ENCODE measurements at places on chromosomes 5 and 9. TPM values are rescaled to one million over a fixed set of nuclear protein-coding genes. Genes with fewer than 3 reads are reported as not detected.

TNPO1 gene
- polyA plus RNA-seq, result 29.8 TPM

GDA gene
- polyA plus RNA-seq, result 2.1 TPM

RCL1 gene
- 18.0 TPM for polyA plus RNA-seq

KIF4B gene
- polyA plus RNA-seq, result not detected

ANKRD33B gene
- 4.7 TPM for polyA plus RNA-seq

PDE6A gene
- polyA plus RNA-seq, result 0.01 TPM

CAMK2A gene
- 2.6 TPM for polyA plus RNA-seq

PDLIM4 gene
- polyA plus RNA-seq, result 114 TPM

PDLIM7 gene
- polyA plus RNA-seq, result 728 TPM

ANKRD31 gene
- polyA plus RNA-seq, result 0.05 TPM

WDR38 gene
- not detected for polyA plus RNA-seq

OLFML2A gene
- polyA plus RNA-seq, result 36.8 TPM

ARL10 gene
- polyA plus RNA-seq, result 3.6 TPM

PIP5KL1 gene
- polyA plus RNA-seq, result 1.4 TPM

SLC46A2 gene
- polyA plus RNA-seq, result 1.4 TPM

KIF12 gene
- 0.11 TPM for polyA plus RNA-seq

NIPAL4 gene
- 14.6 TPM for polyA plus RNA-seq

MEF2C gene
- 25.2 TPM for polyA plus RNA-seq

IFNB1 gene
- not detected for polyA plus RNA-seq

POU5F2 gene
- 0.01 TPM for polyA plus RNA-seq

SLC6A7 gene
- polyA plus RNA-seq, result 0.01 TPM

IFNA21 gene
- not detected for polyA plus RNA-seq

PITX1 gene
- 178 TPM for polyA plus RNA-seq

IL5 gene
- polyA plus RNA-seq, result not detected

POLR3G gene
- 1.1 TPM for polyA plus RNA-seq

TLX3 gene
- polyA plus RNA-seq, result 0.16 TPM

ECSCR gene
- 51.4 TPM for polyA plus RNA-seq
